ENCODE measurements at places on chromosomes 2 and 18. TPM values are rescaled to one million over a fixed set of nuclear protein-coding genes. Genes with fewer than 3 reads are reported as not detected.

DNA sequence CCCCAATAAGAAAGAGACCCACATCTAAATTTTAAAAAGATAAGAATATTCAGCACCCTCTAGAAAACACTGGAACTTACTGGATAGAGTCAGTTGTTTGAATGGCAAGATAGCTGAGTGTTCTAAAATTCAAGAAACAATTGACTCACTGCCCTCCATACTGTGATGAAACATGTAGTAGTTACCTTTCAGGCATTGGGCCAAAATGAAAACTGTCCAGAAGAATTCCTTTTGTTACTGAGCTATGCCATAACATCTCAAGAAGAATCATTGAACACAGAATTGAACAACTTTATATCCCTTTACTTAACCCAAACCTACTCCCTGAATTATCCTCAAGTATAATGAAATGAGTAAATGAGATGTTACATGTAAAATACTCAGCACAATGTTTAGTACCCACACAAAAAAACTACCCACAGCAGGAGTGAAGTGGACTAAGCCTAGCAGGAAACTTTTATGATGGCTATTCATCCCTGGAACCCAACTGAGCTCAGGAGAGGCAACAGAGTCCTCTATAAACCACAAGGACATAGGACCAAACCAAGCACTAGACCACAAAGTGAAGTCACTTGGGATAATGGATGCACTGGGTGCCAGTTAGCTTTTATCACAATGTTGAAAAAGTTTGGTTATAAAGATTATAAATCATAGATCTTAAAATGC is 32.7 kb downstream of the RBM43 start:
- no peak for DNase-seq

DNA sequence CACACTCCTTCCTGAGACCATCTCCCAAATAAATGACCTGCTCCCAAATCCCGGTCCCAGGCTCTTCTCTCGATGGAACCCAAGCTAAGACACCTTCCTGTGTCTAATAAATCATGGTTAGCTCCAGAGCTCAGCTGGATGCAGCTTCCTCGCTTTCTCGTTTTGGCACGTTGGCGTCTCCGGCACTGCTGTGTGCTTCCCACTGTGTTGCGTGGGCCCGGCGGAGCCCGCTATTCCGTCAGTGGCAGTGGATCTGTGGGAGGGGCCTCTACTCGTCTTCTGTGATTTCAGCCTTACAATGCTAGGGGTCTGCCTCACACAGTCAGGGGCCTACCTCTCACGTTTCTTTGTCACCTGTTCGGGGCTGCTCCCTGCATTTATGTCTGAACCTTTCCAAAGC is 29.4 kb upstream of the YWHAQ start:
- no peak for DNase-seq

GRCh38 chr2:165655661-165656060 is 138.4 kb downstream of the GALNT3 start:
- no peak for DNase-seq

- DNase-seq: no peak
Measured at GRCh38 chr2:7015007-7015950, 98.1 kb downstream of the RNF144A start.

GRCh38 chr2:168526641-168527040 is 70.6 kb downstream of the CERS6 start:
- no peak for DNase-seq

DNA sequence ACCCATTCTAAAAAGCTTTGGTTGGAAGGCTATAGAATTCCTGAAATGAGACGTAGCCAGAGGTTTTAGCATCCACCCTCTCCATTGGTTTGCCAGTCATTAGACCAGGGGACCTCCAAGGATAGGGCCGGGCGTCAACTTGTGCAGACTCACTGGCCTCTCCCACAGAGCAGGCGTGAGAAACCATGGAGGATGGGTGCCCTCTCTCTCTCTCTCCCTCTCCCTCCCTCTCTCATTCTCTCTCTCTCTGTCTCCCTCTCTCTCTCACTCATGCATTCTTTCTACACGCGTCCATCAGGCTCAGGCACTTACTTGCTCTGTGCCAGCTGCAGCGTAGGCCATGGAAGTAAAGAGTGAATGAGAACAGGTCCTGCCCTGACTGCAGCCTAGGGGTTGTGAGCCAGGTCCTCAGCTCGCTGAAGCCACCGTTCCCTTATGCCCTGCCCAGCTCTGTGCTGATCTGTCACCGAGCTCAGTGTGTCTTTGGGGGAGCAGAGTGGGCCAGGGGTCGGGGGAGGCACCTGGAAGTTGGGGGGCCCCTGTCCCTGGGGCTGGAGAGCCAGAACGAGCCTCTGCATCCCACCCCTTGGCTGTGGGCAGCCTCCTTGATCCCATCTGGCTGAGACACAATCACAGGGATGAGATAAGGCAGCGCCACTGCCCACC is 304.4 kb upstream of the HS6ST1 start:
- DNase-seq: no peak

GRCh38 chr18:76823587-76824011 is 1.2 kb downstream of the ZNF236 start:
- no peak for DNase-seq

DNA sequence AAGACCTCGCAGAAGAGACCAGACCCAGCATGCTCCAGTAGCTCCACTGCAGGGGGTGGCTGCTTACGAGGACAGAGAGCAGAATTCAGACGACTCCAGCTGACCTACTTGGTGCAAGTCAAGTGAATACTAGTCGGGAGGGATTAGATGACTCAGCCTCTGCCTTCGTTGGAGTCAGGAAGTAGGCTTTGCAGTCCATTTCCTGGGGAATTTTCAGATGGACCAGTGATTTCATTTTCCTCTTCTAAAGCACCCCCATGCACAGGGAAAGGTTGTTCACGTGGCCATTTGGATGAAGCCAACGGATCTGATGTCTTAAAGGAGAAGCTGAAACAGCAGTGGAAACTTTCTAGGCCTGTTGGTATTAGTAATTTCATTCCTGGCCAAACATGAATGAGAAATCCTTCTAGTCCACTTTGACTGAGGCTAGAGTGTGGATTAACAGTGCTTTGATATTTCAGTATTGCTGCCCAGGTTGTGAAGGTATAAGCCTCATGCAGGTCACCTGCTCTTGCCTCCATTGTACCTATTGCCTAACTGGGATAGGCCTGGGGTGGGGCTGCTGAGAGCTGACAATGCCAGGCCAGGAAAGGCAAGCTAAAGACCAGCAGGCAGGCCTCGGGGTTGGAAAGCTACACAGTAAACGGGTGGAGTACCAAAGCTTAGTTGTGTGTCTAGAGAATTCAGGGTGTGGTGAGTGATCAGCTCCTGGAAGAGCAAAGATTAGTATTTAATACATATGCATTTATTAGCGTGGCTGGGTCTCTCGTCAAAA is 117.6 kb upstream of the FOSL2 start:
- DNase-seq: no peak

DNA sequence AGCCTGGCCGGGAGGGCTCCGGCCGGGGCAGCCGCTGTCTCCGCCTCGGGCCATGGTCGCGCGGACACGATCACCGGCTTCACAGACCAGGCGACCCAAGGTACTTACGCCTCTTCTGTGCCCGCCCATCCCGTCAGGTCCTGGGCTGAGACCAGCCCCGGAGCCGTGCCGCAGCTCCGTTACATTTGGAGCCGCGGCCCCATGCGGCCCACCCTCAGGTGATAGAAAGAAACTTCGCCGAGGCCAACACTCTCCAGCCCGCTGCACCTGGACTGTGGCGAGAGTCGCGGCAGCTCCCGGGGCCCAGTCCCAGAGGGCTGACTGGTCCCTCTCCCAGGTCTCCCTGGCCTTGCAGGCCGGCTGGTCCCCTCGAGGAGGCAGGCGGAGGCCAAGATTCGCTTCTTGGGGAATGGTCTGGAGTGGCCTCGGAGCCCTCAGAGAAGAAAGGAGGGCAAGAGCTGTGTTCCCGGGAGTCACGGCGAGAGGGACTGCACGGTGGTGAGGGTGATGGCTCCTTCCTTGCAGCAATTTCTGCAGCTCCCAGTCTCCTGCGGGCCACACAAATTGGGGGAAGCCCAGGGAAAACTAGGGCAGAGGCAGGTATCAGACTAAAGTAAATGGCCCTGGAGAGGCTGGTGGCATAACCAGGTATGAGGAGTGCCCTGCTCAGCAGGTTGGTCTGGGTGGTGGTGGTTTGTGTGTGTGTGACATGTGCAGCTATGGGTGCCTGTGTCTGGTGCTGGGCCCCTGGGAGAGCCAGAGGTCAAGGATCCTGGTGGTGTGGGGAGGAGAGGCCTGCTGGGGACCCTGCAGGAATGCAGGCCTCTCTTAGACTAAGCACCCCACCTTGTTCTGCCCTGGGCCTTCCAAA is 822 bp downstream of the GDF7 start:
- no peak for DNase-seq

GRCh38 chr18:25175558-25176517 is 176.1 kb downstream of the ZNF521 start:
- no peak for DNase-seq

GRCh38 chr18:55685638-55686037 is 97.6 kb upstream of the TCF4 start:
- DNase-seq: no peak

- DNase-seq: no peak
Measured at GRCh38 chr2:111017034-111017622, 103.6 kb upstream of the BCL2L11 start.

DNA sequence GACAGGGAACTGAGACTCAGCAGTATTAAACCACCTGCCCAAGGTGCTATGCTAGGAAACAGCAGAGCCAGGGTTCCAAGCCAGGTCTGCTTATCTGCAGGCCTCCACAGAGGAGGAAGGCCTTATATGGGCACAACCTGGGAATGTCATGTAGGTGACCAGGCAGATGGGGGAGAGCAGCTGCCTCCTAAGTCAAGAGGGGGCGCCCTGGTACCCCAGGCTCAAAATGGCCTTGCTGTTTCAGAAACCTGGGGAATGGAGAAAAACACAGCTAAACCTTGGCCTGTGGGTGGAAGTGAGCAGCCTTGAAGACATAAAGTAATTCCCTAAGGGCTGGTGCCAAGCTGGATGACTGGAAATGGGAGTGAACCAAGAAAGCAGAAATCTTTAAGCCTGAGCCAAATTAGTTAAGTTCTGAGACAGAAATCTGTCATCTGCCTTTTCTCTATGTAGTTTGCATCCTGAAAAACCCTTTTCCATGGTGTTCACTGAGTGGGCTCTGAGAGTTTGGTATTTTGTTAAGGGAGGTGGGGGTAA is 79.1 kb downstream of the MAPK4 start:
- no peak for DNase-seq

GRCh38 chr2:218284106-218284811 is 8.0 kb downstream of the TMBIM1 start:
- no peak for DNase-seq

DNA sequence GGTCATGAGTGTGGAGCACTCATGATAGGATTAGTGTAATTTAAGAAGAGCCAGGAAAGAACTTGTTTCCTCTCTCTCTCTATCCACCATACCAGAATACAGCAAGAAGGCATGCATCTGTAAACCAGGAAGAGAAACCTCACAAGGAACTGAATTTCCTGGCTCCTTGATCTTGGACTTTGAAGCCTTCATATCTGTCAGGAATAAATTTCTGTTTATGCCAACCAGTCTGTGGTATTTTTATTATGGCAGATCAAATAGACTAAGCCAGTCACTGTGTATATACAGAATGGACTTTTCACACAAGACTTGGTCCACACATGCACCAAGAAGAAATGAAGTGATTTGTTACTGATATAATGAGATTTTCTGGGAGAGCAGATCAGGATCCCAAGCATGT is 930.1 kb upstream of the TMEFF2 start:
- no peak for DNase-seq

DNA sequence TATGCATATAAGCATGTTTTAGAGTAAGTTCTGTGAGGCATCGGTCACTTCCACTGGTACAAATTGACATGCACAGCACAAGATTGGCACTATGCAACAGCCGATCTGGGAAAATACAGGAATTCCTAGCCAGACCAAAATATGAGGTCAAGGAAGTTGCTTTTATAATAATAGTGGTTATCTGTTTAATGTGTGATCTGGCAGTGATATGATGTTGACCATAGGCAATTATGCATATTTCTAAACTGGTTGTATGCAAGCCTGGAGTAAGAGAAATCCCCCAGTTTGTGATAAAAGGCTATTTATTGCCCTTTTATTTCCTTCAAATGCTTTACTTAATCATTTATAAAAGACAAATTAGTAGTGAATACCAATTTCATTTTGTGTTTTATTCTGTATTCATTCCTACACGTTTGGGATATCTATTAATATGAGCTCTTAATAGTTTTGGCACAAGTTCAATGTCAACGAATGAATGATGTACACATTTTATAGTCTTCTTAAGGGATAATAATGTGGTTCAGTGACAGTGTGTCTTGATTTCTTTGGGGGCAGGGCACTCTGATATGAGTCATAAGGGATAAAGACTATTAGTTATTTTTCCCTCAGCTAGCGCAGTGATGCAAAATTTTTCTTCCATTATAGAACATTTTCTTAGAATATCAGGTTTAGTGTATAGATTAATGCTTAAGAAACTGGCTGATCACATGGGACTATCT is 34.7 kb upstream of the ZEB2 start:
- DNase-seq: no peak

- no peak for DNase-seq
Measured at GRCh38 chr2:73238976-73239375, 4.9 kb downstream of the CCT7 start.

GRCh38 chr2:12498704-12499103 is 218.0 kb upstream of the TRIB2 start:
- no peak for DNase-seq

- DNase-seq: no peak
Measured at GRCh38 chr2:206424134-206424533, 19.2 kb upstream of the ADAM23 start.

GRCh38 chr2:71995067-71995665 is 152.5 kb downstream of the CYP26B1 start:
- no peak for DNase-seq

- DNase-seq: no peak
Measured at GRCh38 chr2:1586251-1586922, 157.9 kb downstream of the PXDN start.

GRCh38 chr2:114192362-114192761 is 250.1 kb upstream of the DPP10 start:
- no peak for DNase-seq

GRCh38 chr18:48924630-48925490 is 25.9 kb downstream of the SMAD7 start:
- DNase-seq: no peak

DNA sequence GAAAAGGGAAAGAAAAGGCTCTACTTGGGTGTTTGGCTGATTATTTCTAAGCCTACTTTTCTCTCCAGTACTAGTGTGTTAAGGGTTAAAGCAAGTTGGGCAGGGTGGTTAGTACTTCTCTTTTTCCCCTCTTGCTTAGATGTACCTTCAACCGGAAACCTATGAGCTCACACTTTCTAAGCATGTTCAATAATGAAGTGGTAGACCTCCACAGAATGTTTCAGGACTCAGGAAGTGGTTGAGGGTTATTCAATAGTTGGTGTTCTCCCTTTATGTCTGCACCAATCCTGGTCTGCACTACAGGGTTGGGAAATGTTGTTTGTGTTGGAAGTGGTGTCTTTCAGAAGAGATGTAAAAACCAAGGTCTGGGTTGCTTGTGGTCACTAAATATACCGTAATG is 137.1 kb downstream of the ZEB2 start:
- peak; percentile 80 for DNase-seq

- no peak for DNase-seq
Measured at GRCh38 chr2:96158554-96158940, 13.3 kb upstream of the DUSP2 start.

The LOXHD1 gene
- not detected for total RNA-seq

The LAMA1 gene
- 0.13 TPM for total RNA-seq

The HOXD4 gene
- total RNA-seq: not detected

The AOX1 gene
- total RNA-seq: 0.80 TPM

The ANKRD30BL gene
- not detected for total RNA-seq

The POTEI gene
- 0.11 TPM for total RNA-seq

The SIX3 gene
- 0.26 TPM for total RNA-seq

The POLE4 gene
- total RNA-seq: 75.8 TPM

The UGT1A8 gene
- total RNA-seq: not detected

The GALR1 gene
- not detected for total RNA-seq

The CRACDL gene
- 0.72 TPM for total RNA-seq

The XPO1 gene
- 159 TPM for total RNA-seq

Data from GM12878 (cell line).